Activated CD4-positive, CD25-positive, alpha-beta regulatory T cell treated with anti-CD3 and anti-CD28 coated beads, Interleukin-2, amount 50 U/mL, for 24 hours (primary cell): ENCODE measurements at places on chromosomes 7 and 10.

DNA sequence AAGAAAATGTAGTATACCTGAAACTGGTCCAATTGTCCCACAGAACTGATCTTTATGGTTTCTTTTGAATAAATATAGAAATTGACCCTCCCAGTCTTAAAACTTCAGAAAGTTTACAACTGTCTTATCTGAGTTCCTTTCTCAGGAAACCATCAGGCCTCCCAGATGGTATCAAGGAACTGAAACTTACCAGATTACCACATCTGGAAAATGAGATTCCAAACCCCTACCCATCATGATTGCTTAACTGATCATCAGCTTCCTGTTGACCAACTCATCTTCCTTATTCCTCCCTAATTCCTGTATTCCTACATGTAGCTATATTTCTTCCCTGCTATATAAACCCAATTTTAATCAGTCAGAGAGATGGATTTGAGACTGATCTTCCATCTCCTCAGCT is 5.5 kb downstream of the VWDE start:
- no peak for ATAC-seq

DNA sequence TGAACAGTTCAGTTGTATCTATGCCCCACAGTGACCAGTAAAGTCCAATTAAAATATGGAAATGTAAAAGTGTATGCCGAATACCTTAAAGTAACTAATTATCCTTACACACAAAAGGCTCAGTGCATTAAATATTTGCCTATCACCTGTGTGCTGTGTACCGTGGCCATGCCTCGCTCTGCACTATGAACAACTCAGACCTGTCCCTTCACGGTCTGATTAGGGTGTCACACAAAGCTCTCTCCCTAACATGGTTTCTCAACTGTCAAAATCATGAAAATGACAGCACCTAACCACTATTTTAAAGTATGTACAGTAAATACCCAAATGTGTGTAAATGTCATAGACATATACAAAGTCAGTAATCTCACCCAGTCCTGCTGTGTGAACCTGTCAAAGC is 43.1 kb downstream of the STK17A start:
- no peak for ATAC-seq

GRCh38 chr7:69309601-69310000 is 288.7 kb upstream of the AUTS2 start:
- ATAC-seq = no peak

DNA sequence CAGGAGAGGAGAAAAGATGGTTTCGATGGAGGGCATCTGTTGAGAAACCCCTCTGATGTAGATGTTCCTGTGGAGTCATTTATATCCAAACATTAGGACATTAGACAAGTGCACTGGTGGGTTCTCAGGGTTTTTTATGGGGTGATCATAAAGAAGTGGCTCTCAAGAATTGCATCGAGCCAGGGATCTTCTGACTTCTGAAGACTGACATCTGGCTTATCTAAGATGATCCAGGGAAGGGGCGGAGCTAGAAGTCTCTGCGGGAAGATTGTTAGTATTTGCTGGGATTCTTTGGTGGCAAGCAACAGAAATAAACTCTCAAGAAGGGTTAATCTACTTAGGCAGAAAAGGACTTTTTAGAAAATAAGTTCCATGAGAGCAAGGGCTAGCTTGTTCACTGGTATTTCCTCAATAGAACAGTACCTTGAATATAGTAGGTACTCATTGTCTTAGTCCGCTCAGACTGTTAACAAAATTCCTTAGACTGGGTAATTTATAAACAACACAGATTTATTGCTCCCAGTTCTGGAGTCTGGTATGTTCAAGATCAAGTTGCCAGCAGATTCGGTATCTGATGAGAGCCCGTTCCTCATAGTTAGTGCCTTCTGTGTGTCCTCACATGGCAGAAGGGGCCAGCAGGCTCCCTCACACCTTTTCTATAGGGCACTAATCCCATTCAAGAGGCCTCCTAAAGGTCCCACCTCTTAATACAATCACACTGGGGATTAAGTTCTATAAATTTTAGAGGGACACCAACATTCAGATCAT is 28.5 kb upstream of the SYPL1 start:
- ATAC-seq = no peak

GRCh38 chr10:98556061-98556460 is 109.3 kb upstream of the HPS1 start:
- ATAC-seq = no peak

GRCh38 chr10:13019280-13019679 is 17.8 kb upstream of the CCDC3 start:
- ATAC-seq = no peak

- no peak for ATAC-seq
Observed at GRCh38 chr10:11866199-11866925, 43.2 kb downstream of the PROSER2 start.

DNA sequence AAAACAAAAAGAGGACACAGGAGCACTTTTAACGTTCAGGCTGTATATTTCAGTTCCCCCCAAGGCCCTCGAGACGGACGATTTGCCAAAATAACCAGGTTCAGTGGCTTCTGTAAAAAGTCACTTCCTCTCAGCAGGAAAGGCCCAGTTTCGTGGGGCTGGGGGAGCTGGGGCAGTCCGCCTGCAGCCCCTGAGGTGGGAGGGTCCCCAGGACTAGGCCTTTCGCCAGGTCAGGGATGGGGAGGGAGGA is 28.8 kb downstream of the WDR86 start:
- no peak for ATAC-seq

DNA sequence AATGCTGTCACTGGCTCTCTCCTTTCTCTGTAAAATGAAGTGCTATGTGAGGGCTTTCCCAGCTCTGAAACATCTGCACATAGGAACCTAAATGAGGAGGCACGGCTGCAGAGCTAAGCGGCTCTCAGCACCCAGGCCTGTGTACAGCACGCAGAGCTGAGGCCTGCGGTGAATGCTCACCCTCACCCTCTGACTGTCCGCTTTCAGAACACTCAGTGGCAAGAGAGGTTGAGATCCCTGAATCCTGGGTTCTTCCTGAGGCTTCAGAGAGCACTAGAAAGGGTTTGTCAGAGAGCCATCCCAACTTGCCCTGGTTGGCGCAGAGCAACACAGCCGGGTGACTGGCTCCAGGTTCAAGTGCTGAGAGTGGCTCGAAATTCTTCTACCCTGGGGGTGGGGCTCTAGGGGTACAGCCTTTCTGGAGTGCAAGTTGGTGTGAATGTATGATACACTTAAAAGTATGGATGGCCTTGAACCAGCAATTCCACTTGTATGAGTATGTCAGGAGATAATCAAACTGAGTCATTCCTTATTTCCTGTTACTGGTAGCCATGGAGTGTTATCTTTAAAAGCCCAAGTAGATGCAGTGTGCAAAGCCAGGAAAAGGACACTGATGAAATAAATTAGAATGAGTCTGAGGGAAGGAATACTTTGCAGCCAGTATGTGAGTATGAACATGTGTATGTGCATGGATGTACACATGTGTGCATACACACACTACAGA is 1.7 kb upstream of the CCDC201 start:
- ATAC-seq = no peak

DNA sequence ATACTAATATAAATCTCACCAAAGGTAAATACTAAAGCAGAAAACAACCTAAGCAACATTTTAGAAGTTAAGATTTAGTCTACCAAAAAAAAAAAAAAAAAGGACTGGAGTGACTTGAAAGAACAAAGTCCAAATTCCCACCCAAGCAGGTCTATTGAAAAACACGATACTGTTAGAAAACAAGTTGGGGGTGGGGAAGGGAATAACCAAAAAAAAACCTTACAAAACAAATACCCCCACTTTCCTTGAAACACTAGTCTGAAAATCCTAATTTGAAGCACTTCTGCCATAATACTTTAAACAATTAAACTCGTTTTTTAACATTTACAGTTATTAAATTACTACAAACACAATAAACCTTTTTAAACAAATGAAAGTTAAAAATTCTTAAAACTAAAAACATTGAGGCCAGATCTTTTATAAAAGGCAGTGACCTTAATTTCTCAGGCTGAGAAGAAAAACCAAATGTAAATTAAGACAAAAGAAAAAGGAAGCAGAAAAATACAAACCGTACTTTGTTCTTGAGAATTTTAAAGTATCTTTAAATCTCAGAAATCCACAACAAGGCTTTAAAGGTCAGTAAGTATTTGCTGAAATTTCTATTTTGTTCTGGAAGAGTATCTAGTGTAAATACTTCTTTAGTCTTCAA is 135.1 kb downstream of the NRBF2 start:
- ATAC-seq = no peak

- no peak for ATAC-seq
Observed at GRCh38 chr10:9331583-9332008, 1277.1 kb downstream of the GATA3 start.

- no peak for ATAC-seq
Observed at GRCh38 chr7:78178319-78178718, 379.7 kb downstream of the PHTF2 start.

DNA sequence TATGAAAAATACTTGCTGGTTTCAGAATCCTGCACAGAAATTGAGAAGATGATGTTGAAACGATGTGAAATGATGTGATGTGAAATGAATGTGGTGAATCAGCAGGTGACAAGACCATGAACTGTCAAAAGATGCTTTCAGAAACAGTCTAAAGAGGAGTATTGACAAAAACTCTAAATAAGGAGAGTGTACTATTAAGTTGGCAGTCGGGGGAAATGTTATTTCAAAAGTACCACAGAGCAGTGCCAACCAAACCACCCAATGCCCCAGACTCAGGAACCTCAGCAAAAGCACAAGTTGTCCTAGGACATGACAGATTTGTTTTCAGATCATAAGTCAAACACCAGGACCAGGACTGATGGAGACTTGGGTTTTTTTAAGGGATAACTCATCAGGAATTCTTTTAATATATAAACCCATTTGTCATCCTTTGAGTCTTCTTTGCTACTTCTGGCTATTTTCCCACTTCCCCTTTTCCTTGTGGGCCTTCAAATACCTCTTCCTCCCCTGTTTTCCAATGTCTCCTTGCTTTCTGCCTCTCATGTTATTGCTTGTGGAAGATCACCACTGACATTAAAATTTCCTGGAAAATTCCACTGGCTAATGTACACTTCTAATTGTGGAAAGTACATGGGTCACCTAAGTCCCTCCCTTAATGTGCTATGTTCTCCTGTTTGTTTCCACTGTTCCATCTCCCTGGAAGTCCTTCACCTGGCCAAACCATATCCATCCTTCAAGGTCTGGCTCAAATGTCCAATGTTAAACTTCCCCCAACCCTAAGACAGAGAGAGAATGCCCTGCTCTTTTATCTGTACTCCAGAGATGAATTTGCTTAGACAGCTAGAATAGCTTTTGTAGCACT is 10.2 kb upstream of the PPP1R3C start:
- no peak for ATAC-seq

DNA sequence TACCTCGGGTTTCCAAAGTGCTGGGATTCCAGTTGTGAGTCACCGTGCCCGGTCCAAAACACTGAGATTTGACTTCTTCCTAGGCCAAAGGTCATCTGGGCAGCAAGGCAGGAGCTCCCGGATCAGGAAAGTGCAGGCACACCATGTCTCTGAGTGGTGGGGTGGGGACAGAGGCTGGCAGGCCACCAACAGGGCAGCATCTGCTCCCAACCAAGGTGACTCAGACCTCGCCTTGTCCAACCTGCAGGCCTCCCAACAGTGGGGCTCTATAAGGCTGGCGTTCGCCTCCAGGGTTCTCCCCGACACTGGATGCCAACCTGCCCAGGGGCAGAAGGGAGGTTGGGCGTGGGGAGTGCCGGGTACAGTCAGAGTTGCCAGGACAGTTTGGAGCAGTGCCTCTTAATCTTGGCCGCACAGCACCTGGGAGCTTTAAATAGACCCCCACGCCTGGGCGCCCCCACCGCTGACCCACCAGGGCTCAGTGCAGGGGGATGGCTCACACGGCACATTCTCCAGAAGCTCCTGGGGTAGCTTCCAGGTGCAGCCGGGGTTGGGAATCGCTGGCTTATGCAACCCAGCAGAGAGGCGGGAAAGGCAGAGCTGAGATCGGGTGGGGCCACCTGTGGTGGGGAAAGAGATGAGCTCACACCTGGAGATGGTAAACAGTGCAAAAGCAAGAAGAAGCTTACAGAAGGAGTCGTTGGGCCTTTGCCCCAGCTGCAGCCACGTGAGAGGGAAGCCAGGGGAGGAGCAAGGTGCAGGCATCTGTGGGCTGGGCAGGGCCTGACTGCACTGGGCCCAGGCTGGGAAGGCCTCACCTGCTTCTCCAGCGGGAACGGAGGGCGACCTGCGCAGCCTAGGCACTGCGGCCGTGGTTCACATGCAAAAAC is 10.9 kb downstream of the CALML5 start:
- no peak for ATAC-seq
